ENCODE measurements at places on chromosomes 2 and 18. TPM values are rescaled to one million over a fixed set of nuclear protein-coding genes. Genes with fewer than 3 reads are reported as not detected.

- DNase-seq: no peak
These were observed 1038.3 kb upstream of the ACVR2A start for GRCh38 chr2:146806364-146807005.

GRCh38 chr2:203650860-203651613 is 55.4 kb upstream of the CD28 start:
- DNase-seq: no peak

The CHRNG gene
- not detected for total RNA-seq

GRCh38 chr2:239558661-239559060 is 157.8 kb upstream of the HDAC4 start:
- no peak for DNase-seq

The DNAH7 gene
- total RNA-seq: 0.26 TPM

- no peak for DNase-seq
These were observed 77.0 kb upstream of the SPOPL start for GRCh38 chr2:138424436-138425140.

DNA sequence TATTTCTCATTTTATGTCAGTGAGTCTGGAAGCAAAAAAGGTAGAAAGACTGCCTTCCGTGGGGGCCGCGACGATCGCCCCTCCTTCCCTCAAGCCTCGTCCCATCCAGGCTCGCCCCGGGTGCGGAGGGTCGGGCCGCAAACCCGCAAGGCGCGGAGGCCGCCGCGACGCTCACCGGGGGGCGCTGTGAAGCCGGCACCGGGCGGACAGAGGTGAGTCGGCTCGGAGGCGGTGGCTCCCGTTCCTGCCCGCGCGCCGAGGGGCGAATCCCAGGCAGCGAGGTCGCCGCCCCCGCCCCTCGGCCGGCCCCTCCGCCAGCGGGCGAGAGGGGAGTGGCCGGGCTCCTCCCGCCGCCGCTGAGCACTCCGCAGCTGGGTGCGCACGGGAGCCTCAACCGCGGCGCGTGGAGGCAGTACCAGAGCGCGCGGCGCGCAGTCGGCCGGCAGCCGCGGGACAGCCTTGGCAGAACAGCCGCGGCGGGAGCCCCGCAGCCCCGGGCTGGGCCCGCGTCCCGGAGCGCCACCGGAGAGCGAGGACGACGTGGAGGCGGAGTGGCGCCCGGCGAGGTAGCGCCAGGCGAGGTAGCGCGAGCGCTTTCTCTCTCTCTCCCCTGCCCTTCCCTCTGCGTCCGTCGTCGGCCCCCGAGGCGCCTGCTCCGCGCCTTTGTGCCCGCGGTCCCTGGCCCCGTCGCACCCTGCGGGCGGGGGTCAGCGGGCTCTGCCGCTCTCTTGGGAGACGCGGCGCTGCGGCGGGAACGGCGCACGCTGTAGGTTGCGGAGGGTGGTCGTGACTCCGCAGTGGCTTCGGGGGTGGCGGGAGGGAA is at the start of gene MYO1B:
Gene MYO1B (plus strand): TSS at position 359 of the 823 bp plus-strand sequence. CDS start 31,492 bp downstream, outside the sequence.
- DNase-seq: peak; percentile 48

The SLC23A3 gene
- total RNA-seq: 0.89 TPM

GRCh38 chr2:20697322-20697934 is 30.5 kb downstream of the GDF7 start:
- DNase-seq: no peak

DNA sequence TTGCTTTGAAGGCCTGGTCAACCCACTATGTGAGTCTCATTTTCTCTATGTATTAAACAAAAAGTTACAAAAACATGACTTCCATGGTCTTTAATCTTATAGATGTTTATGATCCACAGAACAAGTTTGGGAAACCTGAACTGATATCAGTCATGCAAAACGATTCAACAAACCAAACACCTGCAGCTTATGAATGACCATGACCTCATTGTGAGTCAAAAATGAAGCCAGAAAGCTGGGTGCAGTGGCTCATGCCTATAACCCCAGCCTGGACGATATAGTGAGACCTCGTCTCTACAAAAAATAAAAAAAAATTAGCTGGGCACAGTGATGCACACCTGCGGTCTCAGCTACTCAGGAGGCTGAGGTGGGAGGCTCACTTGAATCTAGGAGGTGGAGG is 270.4 kb upstream of the CCDC68 start:
- DNase-seq: no peak

The DSG4 gene
- total RNA-seq: not detected

The FAM110C gene
- total RNA-seq: 0.20 TPM

The FMNL2 gene
- total RNA-seq: 1.4 TPM

GRCh38 chr2:65351234-65351947 is 81.0 kb downstream of the SPRED2 start:
- no peak for DNase-seq

The SERPINB11 gene
- not detected for total RNA-seq

DNA sequence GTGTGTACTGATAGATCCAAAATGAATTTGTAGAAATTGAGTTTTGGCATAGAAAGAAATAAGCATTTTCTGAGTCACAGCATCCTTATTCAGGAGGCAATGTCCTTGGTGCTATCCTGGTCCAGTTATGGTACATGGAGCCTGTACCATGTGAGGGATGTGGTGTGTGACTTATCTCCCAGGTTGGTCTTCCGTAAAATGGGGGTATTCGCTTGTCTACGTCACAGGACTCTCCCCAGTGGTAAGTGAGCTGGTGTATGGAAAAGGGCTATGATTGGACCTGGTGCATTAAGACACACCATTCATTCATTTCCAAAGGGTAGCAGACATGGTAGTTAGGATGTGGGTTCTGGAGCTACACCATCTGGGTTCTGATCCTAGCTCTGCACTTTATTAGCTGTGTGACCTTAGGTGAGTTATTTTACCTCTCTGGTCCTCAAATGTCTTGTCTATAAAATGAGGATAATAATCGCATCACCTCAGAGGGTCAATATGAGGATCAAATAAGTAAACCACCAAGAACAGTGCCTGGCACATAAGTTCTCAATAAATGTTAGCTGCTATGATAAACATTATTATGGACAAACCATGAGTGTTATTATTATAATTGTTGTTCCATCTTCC is 119.2 kb downstream of the MYCN start:
- no peak for DNase-seq

DNA sequence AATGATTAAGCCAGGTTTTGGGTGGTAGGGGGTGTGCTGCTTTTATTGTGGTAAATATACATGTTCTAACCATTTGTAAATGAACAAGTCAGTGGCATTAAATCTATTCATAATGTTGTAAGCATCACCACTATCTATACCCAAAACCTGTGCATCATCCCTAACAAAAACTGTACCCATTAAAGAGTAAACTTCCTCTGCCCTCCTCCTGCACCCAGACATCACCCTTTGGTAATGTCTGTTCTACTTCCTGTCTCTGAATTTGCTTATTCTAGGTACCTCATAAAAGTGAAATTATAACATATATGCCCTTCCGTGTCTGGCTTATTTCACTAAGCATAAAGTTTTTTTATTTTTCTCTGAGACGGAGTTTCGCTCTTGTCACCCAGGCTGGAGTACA is 14.1 kb downstream of the RIF1 start:
- DNase-seq: no peak

The CNDP1 gene
- total RNA-seq: 0.49 TPM
